ENCODE measurements at places on chromosomes 12 and 14.

DNA sequence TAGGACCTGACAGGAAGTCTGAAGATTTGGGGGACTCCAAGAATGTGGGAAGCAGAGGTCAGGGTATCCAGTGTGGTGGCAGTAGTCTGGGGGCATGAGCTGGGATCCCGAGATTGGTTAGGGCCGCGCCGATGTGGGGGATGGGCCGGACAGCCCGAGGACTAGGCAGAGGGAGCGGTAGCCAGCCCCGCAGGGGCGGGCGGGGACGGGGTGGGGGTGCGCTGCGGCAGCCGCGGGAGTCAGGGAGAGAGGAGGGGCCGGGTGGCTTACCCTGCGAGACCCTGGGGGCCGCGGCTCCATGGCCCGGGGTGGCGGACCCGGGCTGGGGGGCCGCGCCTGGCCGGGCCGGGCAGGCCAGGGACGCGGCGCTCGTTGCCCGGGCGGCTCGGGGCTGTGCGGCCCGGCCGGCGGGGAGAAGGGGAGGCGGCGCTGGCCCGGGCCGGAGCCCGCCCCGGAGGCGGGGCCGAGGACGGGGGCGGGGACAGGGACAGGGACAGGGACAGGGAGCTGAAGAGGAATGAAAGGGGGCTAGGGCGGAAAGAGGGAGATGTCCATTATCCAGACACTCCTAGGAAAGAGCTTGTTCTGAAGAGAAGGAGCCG is 5.6 kb downstream of the ZNF385A start:
- DNase-seq: peak; percentile 32

DNA sequence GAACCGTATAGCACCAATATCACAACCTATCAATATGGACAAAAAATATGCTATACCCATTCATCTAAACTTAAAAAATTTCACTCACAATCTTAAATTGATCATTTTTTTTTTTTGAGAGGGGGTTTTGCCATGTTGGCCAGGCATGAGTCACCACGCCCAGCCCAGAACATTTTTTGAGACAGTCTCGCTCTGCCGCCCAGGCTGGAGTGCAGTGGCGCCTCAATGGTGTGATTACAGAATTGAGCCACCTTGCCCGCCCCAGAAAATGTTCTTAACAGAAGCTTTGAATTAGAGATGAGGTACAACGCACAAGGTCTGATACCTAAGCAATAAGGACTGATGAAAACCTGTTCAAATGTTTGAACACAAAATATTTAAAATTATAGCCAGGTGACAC is 15.8 kb upstream of the ATP5F1B start:
- no peak for DNase-seq

GRCh38 chr14:26394150-26394810 is 203.6 kb downstream of the NOVA1 start:
- DNase-seq: peak; percentile 38

DNA sequence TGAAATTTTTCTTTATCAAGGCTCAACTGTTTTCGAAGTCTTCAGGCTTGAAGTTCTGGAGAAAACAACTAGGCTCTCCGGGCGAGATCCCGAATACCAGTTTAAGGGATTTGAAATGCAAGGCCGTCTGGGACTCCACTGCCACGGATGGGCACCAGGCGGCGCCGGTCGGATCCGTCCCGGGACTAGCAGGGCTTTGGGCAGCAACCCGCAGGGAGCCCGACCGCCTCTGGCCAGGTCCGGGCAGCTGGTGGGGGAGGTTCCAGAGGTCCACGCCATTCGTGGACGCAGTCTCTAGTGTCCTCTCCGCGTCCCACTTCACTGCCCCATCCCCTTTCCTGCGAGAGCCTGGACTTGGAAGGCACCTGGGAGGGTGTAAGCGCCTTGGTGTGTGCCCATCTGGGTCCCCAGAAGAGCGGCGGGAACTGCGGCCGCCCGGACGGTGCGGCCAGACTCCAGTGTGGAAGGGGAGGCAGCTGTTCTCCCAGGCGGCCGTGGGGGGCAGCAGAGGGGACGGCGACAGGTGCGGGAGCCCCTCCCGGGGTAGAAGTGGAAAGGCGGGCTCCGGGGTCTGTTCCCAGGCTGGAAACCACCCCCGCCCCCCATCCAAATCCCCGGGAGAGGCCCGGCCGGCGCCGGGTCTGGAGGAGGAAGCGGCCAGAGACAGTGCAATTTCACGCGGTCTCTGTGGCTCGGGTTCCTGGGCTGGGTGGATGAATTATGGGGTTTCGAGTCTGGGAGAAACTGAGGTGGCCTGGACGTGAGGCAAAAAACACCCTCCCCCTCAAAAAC is 838 bp upstream of the ERBB3 start:
- peak; percentile 60 for DNase-seq

GRCh38 chr12:779745-780734 is 27.7 kb downstream of the WNK1 start:
- DNase-seq: peak; percentile 83

GRCh38 chr12:40011775-40012129 is 94.1 kb downstream of the SLC2A13 start:
- no peak for DNase-seq

DNA sequence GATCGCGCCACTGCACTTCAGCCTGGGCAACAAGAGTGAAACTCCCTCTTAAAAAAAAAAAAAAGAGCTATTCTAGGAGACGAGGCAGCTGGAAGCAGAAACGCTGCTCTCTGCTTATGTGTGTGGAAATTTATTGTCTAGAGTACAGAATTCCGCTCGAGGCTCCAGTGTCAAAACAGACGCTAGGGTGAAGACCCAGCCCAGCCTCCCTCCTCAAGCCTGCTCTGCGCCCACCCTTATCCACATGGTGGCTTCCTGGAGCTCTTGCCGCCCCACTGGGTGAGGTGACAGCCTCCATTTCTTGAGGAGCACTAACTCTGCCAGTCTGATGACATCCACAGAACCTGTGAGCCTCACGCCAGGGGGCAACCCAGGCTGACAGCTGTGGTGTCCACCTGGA is 49.5 kb upstream of the DLK1 start:
- DNase-seq: no peak

DNA sequence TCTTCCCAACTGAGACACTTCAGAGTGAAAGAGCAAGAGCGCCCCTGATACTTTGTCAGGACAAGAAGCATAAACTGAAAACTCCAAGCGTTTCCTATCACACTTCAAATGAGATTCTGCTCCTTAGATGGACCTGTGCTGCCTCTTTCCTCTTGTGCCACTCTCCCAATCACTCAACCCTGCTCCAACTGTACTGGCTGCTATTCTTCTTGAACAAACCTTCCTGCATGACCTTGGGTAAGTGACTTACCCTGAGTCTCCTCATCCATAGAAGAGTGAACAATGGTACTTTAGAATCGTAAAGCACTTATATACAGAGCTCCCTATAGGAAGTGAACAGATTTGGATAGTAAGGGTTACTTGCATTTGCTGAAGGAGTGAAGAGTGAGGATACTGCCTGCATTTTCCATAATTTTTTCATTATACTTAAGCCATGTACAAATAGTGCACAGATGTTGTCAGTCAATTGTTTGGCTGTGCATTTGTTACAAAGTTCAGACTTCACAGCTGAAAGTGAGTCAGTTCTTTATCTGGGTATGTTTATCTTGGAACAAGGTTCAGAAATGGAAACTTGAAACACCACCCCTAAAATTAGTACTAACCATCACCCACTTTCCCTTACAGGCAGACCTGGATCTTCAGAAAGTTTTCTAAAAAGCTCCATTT is 10.8 kb downstream of the MTERF2 start:
- peak; percentile 47 for DNase-seq

GRCh38 chr14:88351966-88352691 is 29.1 kb upstream of the KCNK10 start:
- DNase-seq: no peak

GRCh38 chr12:21613931-21614330 is 9.3 kb upstream of the GYS2 start:
- DNase-seq: no peak

- DNase-seq: no peak
Measured at GRCh38 chr14:70618314-70618713, 17.9 kb upstream of the MED6 start.

- DNase-seq: peak; percentile 36
Measured at GRCh38 chr14:53380052-53380866, 227.1 kb upstream of the DDHD1 start.

GRCh38 chr12:89695100-89695499 is 13.5 kb downstream of the ATP2B1 start:
- DNase-seq: peak; percentile 43

GRCh38 chr12:97305651-97306050 is 157.0 kb upstream of the RMST start:
- DNase-seq: no peak

DNA sequence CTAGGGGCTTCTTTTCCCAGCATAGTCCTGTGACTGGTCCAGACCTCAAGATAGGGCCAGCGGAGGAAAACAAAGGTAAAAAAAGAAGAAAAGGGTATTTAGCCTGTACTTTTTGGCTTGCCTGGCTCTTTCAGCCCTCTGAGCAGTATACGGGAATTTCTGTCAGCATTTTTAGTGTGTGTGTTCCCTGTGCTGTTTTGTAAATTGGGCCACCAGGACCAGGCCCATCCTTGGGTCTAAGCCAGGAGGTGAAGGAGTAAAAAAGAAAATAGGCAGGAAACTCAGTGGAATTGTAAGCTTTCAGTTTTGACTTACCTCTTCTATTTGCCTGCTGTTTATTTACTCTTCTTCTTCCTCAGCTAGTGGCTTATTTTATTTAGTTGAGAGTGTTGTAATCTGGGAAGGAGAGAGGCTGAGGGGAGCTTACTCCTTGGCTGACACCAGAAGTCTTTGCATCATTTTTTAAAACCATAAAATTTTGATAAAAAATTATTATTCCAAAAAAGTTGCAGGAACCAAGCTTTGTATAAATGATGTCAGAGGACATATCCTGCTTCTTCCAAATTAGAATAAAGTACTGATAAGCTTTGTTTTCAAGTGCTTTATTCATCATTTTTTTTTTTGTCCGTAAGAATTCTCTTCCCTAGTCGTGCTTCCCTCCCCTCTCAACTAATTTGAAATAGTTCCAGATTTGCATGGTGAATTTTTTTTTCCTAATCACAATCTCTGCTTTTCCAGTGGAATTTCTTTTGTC is 63.7 kb downstream of the DIP2B start:
- no peak for DNase-seq

- DNase-seq: no peak
Measured at GRCh38 chr12:80662586-80662985, 44.8 kb upstream of the MYF6 start.

DNA sequence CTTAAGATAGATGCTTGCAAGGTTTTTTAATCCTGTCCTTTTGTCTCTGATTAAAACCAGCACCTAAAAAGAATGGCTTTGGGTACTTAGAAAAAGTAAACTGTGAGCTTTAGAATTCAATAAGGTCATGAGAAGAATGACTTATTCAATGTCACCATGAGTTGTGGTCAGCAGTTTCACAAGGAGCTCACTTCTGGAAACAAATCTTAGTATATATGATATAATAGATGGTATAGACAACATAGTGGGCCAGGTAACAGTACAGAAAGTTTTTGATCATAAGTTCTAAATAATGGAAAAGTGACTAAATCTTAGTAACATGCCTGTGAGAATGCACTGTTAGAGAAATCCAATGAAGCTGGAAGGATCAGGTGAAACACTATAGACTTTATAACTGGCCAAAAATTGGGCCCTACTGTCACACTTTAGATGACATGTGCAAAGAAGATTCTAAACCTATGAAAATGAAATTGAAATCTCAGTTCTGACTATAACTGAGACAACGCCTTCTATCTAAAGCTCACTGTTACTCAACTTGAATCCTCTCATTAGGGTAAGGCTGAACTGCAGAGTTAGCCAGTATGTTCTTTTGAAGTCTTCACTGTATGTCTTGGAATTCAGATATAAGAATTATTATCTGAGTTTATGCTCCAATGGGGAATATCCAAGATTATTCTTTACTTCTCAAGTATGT is 42.4 kb upstream of the RAD51AP1 start:
- DNase-seq: no peak

DNA sequence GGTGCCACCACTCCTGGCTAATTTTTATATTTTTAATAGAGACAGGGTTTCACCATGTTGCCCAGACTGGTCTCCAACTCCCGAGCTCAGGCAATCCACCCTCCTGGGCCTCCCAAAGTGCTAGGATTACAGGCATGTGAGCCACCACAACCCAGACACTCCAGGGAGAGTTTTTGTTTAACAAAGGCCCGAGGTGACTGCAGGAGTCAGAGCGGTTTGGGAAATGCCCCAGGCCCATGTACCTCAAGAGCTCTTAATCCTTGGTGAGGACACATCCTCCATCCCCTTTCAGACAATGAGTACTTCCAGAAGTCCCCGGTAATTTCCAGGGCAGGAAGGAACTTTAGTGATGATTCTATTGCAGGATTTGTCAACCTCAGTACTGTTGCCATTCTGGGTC is 176.0 kb downstream of the ESRRB start:
- no peak for DNase-seq

GRCh38 chr14:100644784-100645183 is 57.6 kb upstream of the BEGAIN start:
- no peak for DNase-seq

DNA sequence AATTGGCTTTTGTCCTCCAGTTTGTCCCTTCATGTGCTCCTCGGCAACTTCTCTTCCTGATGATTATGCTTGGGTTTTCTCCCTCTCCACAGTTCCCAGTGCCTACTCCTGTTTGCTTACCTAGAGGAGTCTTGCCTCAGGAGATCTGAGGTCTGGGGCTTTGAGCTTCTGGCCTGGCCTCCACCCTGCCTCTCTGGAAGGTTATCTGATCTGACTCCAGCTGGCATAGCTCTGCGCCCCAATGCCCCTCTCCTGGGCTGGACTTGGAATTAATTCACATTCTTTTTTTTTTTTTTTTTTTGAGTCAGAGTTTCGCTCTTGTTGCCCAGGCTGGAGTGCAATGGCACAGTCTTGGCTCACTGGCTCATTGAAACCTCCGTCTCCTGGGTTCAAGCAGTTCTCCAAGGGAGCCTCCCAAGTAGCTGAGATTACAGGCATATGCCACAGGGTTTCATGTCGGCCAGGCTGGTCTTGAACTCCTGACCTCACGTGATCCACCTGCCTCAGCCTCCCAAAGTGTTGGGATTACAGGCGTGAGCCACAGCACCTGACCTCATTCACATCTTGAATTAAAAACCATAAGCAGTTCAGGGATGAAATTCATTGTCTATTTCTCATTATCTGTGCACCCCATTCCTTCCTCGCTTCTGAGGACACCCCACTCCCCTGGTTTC is 33.5 kb downstream of the CFL2 start:
- no peak for DNase-seq

- no peak for DNase-seq
Measured at GRCh38 chr12:122079532-122080081, 1.1 kb downstream of the MLXIP start.

Measured in fibroblast of skin of abdomen (primary cell).